ENCODE measurements at places on chromosomes 3 and 15.

GRCh38 chr15:68615811-68616210 is 37.0 kb downstream of the CORO2B start:
- DNase-seq, result no peak

DNA sequence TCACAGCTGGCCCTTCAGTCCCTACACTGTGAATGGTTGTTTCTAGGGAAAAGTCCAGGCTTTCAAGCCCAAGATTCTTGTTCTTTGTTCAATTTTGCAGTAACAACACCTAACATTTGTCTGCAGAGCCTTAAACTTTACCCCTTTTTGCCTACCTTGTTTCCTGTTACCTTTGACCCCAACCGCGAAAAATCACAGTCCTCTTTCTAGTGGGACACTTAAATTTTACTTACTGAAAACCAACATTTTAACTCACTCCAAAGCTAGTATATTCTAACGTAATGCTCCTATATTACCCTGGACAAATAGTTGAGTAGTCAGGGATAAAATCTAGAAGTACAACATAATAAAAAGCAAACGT is 649 bp upstream of the PIK3CB start:
- no peak for DNase-seq

DNA sequence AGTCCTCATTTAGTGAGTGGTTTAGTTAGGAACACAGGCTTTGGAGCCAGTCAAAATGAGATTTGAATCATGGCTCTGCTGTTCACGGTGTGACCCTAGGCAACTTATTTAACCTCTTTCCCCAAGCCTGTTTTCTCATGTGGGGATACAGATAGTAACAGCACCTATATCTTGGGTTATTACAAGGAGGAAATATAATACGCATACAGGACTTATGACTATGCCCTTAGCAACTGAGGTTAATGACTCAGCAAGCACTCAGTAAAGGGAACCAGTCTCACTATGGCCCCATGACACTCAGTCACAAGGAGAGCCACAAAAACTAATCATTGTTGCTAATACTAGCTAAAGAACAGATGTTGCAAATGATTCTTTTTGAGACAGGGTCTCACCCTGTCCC is 45.9 kb downstream of the SUMF1 start:
- peak; percentile 8 for DNase-seq

GRCh38 chr15:63626955-63627354 is 29.8 kb downstream of the FBXL22 start:
- DNase-seq, result no peak

DNA sequence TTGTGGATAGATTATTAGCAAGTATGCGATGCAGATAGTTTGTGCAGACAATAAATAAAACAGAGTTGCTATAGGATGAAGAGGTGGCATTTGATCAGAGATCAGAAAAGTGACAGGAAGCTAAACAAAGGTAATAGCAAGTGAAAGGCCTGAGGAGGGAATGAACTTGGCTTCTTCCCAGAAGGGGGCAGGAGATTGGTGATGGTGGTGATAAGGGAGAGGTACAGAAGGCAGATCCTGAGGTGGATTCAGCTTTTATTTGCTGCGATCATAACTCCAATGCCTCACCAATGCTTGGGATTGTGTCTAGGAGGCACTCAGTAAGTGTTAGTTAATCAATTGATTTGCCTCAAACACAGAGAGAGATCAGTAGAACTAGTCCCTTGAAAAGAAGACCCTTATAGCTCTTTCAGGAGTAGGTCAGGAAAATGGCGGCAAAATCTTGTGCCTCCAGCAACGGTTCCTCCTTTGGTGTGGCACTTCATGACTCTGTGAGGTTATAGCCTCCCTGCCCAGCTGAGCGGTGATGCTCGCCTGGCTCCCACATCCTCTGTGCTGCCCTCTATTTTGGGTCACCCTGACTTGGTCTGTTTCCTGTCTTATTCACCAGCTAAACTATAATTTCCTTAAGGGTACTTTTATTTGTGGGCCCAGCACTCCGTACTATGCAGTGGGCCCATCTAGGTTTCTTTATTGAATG is 37.5 kb downstream of the TGFBR2 start:
- DNase-seq, result no peak

GRCh38 chr3:195916991-195917390 is 8.6 kb upstream of the TNK2 start:
- no peak for DNase-seq

- DNase-seq, result no peak
Measured at GRCh38 chr3:129463716-129464115, 23.7 kb downstream of the IFT122 start.

DNA sequence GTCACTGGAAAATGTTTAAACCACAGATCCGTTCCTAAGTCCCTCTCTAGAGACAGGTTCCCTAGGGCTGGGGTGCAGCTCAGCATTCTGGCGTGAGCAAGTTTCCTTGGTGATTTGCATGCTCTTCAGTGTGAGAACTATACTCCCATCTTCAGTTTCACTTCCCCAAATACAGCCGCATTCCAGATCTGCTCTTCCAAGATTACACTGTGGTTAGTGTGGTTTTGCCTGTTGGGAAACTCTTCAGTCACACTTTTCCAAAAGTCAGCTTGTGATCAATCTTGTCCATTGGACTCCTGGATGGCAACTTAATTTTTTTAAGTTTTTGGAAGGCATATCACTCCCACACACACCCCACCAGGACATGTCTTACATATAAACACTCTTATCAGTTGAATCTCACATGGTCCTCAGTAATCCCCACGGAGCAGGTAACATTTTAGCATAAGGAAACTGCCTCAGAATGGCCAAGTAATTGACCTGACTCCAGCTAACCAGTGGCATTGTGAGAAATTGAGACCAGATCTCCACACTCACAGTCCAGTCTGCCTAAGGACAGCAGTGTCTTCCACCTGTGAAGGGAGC is 33.5 kb upstream of the PTPN23 start:
- DNase-seq, result no peak

DNA sequence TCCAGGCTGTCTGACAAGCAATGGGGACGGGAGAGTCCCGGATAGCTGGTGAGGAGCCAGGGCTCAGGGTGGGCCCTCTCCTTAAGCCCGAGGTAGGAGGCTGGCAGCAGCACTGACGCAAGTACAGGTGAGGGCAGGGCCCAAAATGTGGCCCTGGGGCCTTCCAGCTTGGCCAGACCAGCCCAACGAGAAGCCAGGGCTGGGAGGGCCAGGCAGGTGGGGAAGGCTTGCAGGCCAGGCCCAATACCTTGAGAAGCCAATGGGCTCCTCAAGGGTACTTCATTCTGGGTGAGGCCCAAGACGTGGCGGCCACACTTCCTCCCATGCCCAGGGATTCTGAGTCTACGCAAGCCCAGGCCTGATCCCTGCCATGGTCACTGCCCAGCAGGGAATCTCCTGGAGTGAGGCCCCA is 37.2 kb downstream of the AMOTL2 start:
- no peak for DNase-seq

DNA sequence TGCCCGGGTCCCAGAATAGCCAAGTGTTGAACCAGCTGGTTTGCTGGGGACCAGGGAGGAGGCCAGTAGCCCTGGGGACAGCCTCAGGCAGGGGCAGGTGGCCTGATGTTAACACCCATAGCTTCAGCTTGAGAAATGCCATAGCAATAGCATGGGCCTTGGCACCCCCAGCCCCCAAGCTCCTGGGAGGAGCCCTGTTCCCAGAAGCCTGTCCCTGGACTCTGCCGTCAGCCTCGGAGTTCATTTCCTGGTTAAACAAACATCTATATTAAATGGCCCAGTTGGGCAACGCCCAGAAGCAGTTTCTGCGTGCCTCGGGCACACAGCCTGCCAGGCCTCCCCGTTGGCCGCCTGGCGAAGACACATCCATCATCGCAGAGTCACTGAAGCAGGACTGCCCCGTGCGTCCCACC is 58.2 kb downstream of the FGD5 start:
- DNase-seq, result no peak

DNA sequence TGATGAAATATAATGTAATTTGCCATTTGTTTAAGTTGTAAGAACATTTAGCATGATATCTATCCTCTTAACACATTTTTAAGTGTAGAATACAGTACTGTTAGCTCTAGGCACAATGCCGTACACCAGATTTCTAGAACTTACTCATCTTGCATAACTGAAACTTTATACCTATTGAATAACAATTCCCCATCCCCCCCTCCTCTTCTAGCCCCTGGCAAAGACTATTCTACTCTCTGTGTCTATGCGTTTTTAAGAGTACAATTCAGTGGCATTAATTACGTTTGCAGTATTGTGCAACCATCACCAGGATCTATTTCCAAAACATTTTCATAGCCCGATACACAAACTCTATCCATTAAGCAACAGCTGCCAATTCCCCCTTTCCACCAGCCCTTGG is 261.7 kb downstream of the PLOD2 start:
- no peak for DNase-seq

- peak; percentile 74 for DNase-seq
Measured at GRCh38 chr3:134320749-134321148, 53.5 kb downstream of the AMOTL2 start.

GRCh38 chr15:58212909-58213526 is 74.8 kb downstream of the AQP9 start:
- peak; percentile 57 for DNase-seq

- DNase-seq, result no peak
Measured at GRCh38 chr3:14347110-14347509, 55.3 kb upstream of the SLC6A6 start.

DNA sequence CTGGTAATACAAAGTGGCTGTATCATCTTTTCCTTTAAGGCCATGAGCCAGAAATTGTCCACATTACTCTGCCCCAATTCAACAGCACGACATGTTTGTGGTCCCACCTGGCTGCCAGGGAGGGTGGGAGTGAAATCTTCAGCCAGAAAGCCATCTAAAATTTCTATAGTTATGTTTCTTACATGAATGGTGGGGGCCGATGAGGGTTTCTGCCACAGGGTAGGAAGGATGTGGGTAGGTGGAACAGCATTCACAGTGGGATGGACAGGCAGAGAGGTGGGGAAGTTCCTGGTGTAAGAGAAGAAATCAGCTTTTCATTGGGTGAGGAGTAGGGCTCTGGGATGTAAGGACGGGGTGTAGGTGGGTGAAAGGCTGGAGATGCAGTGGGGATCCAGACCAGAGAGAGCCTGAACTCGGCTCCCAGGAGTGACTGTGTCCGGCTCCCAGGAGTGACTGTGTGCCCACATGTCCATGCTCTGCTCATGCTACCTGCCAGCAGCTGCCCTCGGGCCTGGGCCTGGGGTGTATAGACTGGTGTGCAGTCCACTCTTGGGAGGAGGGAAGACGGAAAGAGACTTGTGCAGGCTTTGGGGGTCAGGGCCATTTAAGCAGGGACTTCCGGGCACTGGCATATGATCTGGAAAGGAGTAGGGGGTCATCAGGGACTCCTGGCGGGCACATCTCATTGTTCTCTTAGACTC is 3.8 kb upstream of the FBLN2 start:
- DNase-seq, result no peak

GRCh38 chr15:79434361-79434760 is 2.2 kb downstream of the MINAR1 start:
- no peak for DNase-seq

GRCh38 chr15:27707257-27707656 is 391.9 kb downstream of the OCA2 start:
- DNase-seq, result no peak

DNA sequence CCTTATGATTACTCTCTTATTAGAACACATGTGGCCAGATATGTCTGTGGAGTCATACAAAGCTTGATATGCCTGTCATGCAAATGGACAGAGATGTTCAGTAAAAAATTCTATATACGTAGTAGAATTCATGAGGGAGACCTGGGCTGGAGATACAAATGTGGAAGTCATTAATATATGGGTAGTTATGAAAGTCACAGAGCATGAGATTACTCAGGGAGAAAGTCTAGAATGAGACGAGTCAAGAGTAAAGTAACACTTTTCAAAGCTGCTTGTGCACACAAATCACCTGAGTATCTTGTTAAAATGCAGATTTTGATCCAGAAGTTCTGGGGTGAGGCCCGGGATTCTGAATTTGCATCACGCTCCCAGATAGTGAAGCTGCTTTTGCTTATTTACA is 28.4 kb downstream of the OXSM start:
- DNase-seq, result no peak

DNA sequence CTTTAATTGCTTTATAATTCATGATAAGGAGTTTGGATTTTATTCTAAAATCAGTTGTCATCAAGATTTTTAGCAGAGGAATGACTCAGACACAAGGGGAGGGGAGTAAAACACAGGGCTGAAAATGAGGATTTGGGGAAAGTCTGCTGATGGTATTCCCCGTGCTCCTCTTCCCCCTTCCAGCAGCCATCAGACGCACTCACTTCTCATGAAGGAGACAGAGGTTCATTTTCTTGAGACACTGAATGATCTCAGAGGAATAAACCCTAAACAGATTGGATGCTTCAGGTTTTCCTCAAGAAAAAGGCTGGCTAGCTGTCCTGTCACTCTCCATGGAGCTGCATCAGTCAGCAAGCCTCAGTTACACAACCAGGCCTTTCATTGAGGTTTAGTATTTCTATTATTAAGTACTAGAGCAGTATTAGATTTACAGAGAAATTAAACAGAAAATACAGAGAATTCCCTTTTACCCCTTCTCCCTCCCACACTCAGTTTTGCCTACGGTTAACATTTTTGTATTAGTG is 166.4 kb downstream of the C3orf70 start:
- no peak for DNase-seq

- no peak for DNase-seq
Measured at GRCh38 chr3:196604548-196604947, 34.9 kb upstream of the NRROS start.

- no peak for DNase-seq
Measured at GRCh38 chr3:6351752-6352151, 509.2 kb upstream of the GRM7 start.

DNA sequence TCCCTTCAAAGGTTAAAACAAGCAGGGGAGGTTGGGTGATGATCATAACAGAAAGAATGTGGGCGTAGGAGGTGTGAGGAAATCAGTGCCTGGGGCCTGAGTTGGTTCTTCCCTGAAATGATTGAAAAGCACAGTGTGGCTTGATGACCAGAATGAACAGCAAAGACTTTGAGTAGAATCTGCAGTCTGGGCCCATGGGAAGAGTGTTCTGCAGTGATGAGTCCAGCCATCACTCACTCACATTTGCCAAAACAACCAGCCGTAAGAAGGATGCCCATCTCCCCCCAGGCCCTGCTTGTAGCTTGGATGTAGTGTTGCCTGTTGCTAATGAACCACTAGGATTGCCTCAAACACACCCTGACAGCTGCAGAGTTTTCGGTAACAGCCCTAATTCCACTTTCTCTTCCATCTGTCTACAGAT is 67.9 kb downstream of the VGLL3 start:
- DNase-seq, result no peak

DNA sequence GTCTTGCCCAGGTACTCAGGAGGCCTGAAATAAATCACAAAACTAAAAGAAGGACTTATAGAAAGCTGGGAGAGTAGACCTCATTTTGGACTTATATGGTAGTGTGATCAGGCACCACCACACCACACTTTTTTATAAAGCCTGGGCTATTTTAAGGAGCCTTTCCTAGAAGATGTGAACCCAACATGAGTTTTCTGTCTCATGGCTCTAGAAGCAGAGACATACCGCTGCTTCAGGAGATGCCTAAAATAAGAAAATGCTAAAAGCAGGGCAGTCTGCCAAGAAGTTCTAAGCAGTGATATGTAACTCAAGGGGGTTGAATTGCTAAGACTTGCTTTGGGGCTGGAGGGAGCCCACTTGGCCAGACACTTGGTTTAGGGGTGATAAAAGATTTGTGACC is 49.6 kb downstream of the SUMF1 start:
- DNase-seq, result peak; percentile 10
